Bladder microvascular endothelial cell (primary cell): ENCODE measurements at places on chromosomes 4 and X. TPM values are rescaled to one million over a fixed set of nuclear protein-coding genes. Genes with fewer than 3 reads are reported as not detected.

The SH3BP2 gene
- 19.9 and 24.8 TPM in 2 replicates for total RNA-seq

The GABRA4 gene
- total RNA-seq, result not detected in 2 replicates

The ETDB gene
- total RNA-seq, result not detected in 2 replicates

The TEC gene
- total RNA-seq, result 1.8 and 2.3 TPM in 2 replicates
